Progenitor cell of endocrine pancreas (in vitro differentiated cells): ENCODE measurements at places on chromosomes 2 and 18. TPM values are rescaled to one million over a fixed set of nuclear protein-coding genes. Genes with fewer than 3 reads are reported as not detected.

RPRM gene
- 2.4 and 3.1 TPM in 2 replicates for total RNA-seq

CPLX4 gene
- total RNA-seq = not detected in 2 replicates

- H3K36me3 ChIP-seq = no peaks in the 10 kb centered on the region
- DNase-seq = no peak
- peaks cover 37% of the 10 kb centered on the region for H3K27me3 ChIP-seq
- no peak overlapping the region for H3K4me3 ChIP-seq
- H3K4me1 ChIP-seq = peaks cover 8% of the 10 kb centered on the region
Measured at GRCh38 chr2:162085090-162085891, 11.3 kb upstream of the DPP4 start.

DNA sequence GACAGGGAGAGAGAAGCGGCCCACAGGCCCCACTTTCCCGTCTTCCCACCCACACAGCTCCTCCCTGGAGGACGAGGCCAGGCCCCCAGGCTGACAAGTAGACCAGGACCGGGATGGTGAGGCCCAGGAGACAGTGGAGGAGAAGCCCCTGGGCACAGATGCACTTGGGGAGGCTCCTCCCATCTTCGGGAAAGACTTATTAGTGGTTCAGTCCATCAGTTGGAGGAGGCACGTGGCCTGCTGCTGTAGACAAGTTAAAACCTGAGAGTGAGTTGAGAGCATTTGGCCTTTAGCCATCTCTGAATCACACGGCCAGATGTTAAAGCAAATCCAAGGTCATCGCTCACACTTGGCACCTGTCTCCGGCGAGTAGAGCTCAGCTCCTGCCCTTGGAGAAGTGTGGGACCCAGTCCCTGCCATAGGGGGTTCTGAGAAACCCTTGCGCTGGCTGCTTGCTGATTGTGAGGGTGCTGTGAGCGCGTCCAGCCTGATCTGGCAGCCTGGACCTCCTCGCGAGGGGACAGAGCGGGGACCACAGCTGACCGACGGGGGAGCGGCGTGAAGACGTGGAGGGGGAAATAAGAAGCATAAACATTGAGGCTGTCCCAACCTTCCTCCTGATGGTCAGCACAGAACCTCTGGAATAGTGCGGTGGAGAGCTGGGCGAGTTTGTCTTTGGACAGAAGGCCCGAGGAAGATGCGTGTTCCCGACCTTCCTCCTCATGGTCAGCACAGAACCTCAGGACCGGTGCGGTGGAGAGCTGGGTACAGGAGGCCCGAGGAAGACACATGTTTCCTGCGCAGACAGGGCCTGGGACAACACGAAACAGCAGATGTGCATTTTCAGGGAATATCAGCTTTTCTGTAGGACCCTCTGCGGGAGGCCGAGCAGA is 24.7 kb upstream of the ALLC start:
- H3K36me3 ChIP-seq = no peaks in the 10 kb centered on the region
- no peak overlapping the region for H3K4me3 ChIP-seq
- H3K4me1 ChIP-seq = no peaks in the 10 kb centered on the region
- no peak overlapping the region for H3K27ac ChIP-seq
- DNase-seq = no peak

- DNase-seq = no peak
- no peaks in the 10 kb centered on the region for H3K27me3 ChIP-seq
- H3K4me1 ChIP-seq = peaks cover 1% of the 10 kb centered on the region
- no peak overlapping the region for H3K27ac ChIP-seq
- no peak overlapping the region for H3K4me3 ChIP-seq
- H3K36me3 ChIP-seq = no peaks in the 10 kb centered on the region
Measured at GRCh38 chr18:42230636-42231035, 275.6 kb downstream of the PIK3C3 start.

DNA sequence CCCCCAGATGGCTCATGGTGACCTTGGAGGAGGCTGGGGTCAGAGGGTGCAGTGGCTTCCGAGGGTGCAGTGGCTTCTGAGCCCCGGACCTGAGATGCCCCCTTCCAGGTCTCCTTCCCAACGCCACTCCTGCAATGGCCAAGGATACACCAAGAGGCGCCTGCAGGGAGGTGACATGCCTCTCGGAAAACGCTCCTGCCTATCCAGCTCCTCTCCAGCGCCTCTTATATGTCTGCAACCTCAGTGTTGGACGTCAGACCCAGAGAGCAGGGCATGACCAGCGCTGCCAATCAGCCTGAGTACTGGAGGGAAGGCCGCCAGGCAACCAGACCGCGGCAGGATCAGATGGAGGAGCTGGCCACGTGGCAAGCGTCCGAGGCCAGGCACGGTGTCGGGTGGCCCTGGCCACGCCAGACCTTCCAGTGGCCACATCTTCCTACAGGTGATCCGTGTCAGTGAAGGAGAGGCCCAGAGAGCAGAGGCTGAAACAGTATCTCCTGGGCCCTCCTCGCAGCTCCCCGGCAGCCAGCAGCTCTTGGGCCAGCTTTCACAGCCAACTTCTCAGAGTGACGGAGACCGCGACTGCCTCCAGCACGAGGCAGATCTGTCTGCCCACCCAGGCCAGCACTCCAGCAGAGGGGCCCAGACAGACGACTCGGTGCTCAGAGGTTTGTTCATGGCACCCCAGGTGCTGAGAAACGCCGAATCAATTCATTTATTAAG is 199.5 kb upstream of the SALL3 start:
- no peak overlapping the region for H3K4me3 ChIP-seq
- DNase-seq = no peak
- peaks cover 1% of the 10 kb centered on the region for H3K4me1 ChIP-seq
- H3K27me3 ChIP-seq = peaks cover 24% of the 10 kb centered on the region

DNA sequence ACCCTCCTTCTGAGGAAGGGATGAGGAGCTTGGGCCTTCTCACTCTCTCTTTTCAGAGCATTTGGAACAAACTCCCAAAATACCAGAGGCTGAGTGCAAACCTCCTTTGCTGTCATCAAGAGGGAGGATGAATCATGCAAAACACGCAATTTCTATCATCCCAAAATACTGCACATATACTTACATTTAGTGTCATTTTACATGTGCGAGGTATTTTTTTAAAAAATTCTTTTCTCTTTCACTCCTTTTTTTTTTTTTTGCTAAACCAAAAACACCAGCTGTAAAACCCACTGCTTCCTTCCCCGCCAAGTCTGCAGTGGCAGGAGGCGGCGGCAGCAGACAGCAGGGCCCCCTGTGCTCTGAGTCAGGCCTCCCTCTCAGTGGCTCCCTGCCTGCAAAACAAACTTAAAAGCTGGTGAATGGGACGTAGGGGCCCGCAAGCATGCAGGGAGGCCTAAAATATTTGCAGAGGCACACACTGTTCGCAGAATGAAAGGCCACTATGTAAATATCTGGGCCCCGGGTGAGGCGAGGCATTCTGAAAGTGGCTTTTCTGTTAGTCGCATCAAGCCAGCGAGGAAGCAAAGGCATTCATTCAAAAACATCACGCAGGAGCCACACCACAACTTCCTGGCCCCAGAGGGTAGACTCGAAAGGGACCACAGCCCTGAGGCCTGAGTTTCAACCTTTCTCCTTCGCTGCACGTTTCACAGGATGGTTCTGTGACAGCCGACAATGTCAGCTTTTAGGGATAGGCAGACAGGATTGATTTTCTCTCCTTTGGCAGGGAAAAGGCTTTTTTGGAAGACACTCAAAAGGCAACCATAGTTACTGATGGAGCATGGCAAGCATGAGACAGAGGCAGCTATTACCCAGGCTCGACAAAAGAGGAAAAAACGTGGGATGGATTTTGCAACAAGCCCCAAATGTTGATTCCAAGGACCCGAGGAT is 73.4 kb downstream of the ACTR2 start:
- DNase-seq = peak; percentile 17
- H3K36me3 ChIP-seq = peaks cover 4% of the 10 kb centered on the region
- H3K4me1 ChIP-seq = peaks cover 23% of the 10 kb centered on the region
- H3K27me3 ChIP-seq = no peaks in the 10 kb centered on the region
- peak overlapping the region; percentile 46 for H3K27ac ChIP-seq

- no peak overlapping the region for H3K4me3 ChIP-seq
- H3K4me1 ChIP-seq = peaks cover 5% of the 10 kb centered on the region
- peaks cover 93% of the 10 kb centered on the region for H3K27me3 ChIP-seq
- H3K27ac ChIP-seq = no peak overlapping the region
- no peaks in the 10 kb centered on the region for H3K36me3 ChIP-seq
Measured at GRCh38 chr18:59267503-59268126, 5.6 kb downstream of the RAX start.

GRCh38 chr2:44826601-44827000 is 114.9 kb upstream of the SIX3 start:
- H3K36me3 ChIP-seq = no peaks in the 10 kb centered on the region
- no peak overlapping the region for H3K27ac ChIP-seq
- H3K4me1 ChIP-seq = peaks cover 15% of the 10 kb centered on the region
- DNase-seq = no peak
- H3K27me3 ChIP-seq = peaks cover 7% of the 10 kb centered on the region

- DNase-seq = no peak
- peaks cover 24% of the 10 kb centered on the region for H3K36me3 ChIP-seq
- H3K27me3 ChIP-seq = no peaks in the 10 kb centered on the region
- H3K4me3 ChIP-seq = no peak overlapping the region
Measured at GRCh38 chr2:23703583-23704385, 223.1 kb downstream of the ATAD2B start.

DNA sequence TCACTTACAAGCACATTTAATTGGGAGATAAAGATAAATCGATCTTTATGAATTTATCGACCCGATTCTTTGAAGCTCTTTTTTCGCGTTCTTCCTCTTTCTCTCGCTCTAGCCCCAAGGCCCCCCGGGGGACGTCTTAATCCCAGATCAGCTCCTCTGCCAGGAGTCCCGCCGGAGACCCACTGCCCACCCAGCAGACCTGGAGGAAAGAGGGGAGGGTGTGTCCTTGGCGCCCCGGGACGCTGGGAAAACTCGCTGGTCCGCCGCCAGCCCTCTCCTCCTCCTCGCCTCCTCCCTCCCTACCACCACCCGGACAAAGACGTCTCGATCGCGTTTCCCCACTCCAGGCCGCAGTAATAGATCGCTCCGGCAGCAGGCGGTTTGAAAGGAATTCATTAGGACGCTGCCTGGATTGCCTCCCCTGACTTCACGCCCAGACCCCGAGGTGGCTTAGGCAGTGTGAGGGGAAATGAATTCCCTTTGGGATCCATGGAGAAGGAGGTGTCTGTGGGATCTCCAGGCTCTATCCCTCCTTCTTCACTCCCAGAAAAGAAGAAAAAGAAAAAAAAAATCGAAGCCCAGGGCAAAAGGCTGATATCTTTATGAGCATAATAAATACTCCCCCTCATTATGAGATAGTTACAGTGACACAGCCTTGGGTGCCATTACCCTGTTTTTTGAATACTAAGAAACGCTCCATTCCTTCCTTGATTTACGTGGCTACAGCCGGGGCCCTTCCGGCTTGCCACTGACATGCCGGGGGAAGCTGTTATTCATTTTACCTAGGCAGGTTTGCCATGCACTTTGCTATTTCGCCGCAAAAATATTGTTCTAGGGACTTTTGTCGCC is 1.8 kb upstream of the GBX2 start:
- no peak overlapping the region for H3K4me3 ChIP-seq
- DNase-seq = no peak
- H3K27ac ChIP-seq = peak overlapping the region; percentile 21
- peaks cover 81% of the 10 kb centered on the region for H3K27me3 ChIP-seq

DNA sequence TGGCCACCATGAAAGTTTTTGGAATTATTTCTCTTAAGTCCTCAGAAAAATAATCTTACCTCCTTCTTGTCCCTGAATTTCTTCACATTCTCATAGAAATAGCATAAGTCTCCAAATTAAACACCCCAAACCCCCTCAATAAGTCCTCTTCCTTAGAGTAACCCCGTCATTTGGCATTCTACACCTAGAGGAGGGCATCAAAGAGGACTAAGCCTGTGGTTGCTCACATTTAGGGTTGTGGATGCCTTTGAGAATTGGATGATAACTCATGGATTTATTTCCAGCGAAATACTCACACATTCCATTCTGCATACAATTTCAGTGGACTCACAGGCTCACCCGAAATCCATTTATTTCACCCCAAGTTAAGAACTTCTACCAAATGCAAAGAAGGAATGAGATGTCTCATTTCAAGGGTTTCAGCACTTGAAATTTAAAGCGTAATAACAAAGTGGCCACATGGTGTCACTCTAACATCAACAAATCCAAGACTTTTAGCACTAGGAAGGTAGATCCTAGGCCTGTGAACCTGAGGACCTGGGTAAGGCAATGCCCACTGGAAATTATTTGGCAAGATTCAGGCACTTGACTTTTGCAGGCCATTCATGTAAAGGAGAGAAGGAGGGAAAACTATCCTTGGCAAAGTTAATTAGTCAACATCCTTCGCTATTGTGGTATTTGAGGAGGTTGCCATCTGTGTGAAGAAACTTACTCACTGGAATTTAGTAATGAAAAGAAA is 24.6 kb downstream of the DYTN start:
- H3K27me3 ChIP-seq = peaks cover 29% of the 10 kb centered on the region
- no peaks in the 10 kb centered on the region for H3K4me1 ChIP-seq
- H3K36me3 ChIP-seq = no peaks in the 10 kb centered on the region
- no peak overlapping the region for H3K27ac ChIP-seq
- DNase-seq = peak; percentile 24
